ENCODE measurements at places on chromosomes 4 and X.

DNA sequence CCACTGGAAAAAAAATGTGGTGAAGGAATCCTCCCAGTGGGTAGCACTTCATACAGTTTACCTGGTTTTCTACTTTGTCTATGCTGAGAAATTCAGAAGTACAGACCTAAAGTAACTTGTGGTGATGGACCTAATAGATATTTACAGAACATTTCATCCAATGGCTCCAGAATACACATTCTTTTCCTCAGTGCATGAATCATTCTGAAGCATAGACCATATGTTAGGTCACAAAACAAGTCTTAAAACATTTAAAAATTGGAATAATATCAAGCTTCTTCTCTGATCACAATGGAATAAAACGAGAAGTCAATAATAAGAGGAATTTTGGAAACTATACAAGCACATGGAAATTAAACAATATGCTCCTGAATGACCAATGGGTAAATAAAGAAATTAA is 450.1 kb upstream of the INTU start:
- DNase-seq, result no peak

GRCh38 chr4:3318561-3319021 is 25.8 kb downstream of the RGS12 start:
- DNase-seq, result no peak

DNA sequence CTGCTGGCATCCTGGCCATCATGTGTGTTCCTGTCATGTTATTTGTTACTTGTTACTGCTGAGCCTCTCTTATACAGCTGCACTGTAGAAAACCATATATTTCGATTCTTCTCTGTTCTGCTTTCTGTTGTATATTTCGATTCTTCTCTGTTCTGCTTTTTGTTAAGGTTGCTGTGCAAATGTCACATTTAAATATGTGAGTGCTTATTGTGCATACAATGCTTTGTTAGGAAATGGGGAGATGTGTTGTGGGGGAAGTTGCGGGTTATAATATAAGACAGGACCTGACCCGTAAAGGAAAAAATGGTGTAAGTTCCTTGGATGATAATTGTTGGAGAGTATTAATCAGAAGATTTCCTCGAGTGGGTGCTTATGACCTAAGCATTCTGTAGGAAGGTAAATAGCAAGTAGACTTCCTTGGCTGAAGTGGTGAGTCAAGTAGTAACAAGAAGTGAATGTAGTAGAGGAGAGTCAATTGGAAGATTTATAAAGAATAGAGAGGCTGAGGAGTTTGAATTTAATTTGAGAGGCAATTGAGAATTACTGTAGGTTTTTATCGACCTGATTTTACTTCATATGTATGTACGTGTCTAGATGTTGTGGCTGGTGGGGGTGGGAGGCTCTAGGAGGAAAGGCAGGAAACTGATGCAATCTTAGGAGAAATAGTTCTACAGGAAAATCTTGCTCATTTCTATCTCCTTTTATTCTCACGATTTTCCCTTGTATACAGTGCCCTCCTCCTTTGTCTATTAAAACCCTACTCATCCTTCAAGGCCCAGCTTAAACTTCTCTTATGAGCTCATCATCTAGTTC is 8.5 kb downstream of the OGT start:
- DNase-seq, result no peak

GRCh38 chr4:17613761-17614415 is 553 bp upstream of the MED28 start:
- DNase-seq, result no peak

DNA sequence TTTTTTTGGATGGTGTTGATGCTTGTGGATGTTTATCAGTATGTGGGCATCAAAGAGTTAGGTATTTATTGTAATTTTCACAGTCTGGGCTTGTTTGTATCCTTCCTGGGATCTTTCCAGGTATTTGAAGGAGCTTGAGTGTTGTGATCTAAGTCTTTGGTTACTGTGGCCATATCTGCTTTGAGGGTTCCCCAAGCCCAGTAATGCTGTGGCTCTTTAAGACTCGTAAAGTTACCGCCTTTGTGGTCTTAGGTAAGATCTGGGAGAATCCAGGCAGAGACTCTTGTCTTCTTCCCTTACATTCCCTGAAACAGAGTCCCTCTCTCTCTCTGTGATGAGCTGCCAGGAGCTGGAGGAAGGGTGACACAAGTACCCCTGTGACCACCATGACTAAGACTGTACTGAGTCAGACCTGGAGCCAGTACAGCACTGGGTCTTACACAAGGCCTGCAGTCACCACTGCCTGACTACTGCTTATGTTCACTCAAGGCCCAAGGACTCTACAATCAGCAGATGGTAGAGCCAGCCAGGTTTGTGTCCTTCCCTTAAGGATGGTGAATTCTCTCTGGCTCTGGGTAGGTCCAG is 62.2 kb downstream of the FMR1NB start:
- DNase-seq, result no peak

- no peak for DNase-seq
These were observed 1112.5 kb downstream of the TECRL start for GRCh38 chr4:63296773-63297172.

GRCh38 chrX:45849261-45849862 is 648.7 kb upstream of the DIPK2B start:
- no peak for DNase-seq

GRCh38 chr4:986879-987623 is at the start of gene IDUA:
Gene IDUA, plus strand, starts transcription at chr4:987044. Its CDS starts 41 bp downstream, at chr4:987085.
- no peak for DNase-seq

DNA sequence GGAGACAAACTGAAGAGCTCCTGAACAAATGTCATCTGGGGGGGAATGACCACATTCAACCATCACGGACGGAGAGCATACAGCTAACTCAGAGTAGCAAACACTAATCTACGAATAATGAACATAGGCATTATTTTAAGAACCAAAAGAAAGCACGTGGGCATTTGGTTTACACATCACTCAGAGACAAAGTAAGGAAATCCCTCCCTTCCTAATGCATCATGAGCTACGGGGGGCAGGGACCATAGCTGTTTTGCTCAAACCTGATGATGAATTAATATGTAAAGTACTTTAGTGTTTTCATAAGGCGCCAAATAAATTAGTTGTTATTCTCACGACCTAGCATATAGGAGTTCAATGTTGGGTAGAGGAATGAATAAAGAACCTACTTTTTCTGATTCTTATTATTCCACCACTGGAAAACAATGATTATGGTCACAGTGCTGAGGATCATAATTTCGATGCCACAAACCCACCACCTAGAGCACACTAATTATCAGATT is 11.7 kb upstream of the TMEM156 start:
- no peak for DNase-seq

- DNase-seq, result no peak
These were observed 20.8 kb downstream of the HMX1 start for GRCh38 chr4:8850830-8851188.

- no peak for DNase-seq
These were observed 52.4 kb upstream of the IGFBP7 start for GRCh38 chr4:57162499-57163019.

- no peak for DNase-seq
These were observed 123.9 kb downstream of the TBCK start for GRCh38 chr4:106192131-106192530.

GRCh38 chr4:90069151-90069550 is 58.0 kb upstream of the CCSER1 start:
- no peak for DNase-seq

- no peak for DNase-seq
These were observed 4.0 kb upstream of the ZFX start for GRCh38 chrX:24145303-24146186.

DNA sequence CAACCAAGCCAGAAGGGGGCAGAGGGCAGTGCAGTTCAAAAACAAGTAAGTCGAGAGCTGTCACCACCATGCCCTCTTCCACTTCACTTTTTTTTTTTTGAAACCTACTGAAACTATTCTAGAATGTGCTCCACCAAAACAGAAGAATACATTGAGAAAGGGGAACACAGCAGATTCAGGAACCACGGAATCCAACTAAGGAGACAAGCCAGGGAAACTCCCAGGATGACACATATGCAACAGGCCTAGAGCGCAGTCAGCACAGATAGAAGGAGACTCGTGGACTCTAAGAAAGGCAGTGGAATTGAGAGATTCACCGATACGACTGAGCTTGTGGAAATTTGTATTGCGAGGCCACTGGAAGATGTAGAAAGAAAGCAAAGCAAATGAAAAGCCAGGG is 66.1 kb downstream of the PHKA2 start:
- no peak for DNase-seq

DNA sequence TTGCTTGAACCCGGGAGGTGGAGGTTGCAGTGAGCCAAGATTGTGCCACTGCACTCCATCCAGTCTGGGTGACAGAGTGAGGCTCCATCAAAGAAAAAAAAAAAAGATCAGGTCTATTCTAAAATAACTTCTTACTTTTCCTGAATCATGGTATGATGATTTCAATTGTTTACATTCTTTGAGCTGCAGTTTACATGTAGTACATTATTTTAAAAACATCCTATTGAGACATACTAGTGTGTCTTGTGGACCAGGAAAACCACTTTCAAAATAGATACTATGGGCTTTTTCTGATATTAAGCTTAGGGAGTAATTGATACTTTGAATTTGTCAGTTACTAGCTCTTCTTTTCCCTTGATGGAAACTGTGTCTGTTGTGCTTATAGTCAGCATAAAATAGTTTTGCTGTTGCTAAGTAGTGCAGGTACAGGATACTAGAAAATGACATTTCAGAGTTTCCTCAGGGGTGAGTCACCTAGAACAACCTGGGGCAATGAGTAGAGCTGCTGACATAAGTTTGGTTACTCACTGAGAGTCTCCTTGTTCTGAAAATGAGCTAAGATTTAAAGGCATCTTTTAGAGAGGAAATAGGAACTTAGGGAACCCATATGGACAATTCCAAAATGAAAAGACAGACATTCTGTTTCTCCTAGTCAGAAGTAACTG is 53.2 kb upstream of the C4orf54 start:
- no peak for DNase-seq

DNA sequence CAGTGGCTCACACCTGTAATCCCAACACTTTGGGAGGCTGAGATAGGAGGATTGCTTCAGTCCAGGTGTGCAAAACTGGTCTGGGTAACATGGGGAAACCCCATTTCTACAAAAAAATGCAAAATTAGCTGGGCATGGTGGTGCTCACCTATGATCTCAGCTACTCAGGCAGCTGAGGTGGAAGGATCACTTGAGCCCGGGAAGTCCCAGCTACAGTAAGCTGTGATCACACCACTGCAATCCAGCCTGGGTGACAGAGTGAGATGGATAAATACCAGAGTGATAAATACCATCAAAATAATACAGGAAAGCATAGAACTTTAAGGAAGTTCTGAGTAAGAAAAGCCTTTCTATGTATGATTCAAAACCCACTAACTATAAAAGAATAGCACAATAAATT is 52.8 kb downstream of the LRBA start:
- DNase-seq, result no peak

GRCh38 chr4:168218645-168219044 is 99.9 kb downstream of the DDX60 start:
- no peak for DNase-seq
